ENCODE measurements at places on chromosomes 16 and 17.

DNA sequence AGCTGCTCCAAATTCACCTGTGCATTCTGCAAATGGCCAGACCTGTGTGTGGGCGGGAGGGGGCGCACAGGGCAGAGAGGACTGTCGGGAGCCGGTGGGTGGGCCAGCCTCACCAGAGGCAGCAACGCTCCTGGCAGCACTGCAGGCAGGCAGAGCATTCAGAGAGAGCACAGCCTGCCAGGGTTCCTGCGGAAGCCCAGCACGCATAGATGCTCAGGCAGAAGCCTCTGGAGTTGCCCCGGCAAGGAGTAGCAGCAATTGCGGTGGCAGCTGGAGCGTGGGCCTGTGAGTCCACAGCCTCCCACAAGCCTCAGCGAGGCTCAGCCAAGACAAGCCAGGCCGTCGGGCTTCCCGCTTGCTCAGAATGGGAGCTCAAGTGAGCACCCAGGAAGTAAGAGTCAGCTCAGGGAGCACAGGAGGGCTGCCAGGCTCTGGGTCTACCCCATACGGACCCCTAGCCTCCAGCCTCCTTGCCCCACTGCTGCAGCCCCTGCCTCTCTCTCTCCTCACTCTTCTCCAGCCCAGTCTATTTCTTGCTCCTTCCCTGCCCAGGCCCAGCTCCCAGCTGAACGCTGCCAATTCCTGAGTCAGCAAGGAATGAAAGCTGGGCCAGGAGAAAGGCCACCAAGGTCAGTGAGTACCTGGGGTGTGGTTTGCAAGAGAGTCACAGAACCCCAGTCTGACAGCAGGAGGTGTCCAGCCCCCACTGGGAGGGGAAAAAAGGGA is 9.6 kb downstream of the EMC6 start:
- DNase-seq, result no peak

GRCh38 chr17:77746896-77747554 is 211.5 kb upstream of the TNRC6C start:
- no peak for DNase-seq

GRCh38 chr17:76384987-76385891 is 830 bp downstream of the SPHK1 start:
- DNase-seq, result peak; percentile 68

DNA sequence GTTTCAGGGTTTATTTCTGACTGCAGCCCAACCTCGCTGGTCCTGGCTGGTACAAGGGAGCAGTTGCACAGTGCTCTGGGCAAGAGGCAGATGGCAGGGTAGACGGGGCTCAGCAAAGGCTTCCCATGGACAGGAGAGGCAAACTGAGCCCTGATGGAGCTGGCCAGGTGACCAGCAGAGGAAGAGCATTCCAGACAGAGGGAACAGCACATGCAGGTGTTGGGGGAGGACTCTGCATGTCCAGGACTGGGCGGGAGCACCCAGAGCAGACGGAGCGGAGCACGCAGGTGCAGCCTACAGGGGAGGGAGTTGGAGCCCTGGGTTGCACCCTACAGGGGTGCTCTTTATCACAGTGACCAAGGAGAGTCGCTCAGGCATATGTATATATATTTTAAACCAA is 285.3 kb downstream of the FOXL1 start:
- no peak for DNase-seq

DNA sequence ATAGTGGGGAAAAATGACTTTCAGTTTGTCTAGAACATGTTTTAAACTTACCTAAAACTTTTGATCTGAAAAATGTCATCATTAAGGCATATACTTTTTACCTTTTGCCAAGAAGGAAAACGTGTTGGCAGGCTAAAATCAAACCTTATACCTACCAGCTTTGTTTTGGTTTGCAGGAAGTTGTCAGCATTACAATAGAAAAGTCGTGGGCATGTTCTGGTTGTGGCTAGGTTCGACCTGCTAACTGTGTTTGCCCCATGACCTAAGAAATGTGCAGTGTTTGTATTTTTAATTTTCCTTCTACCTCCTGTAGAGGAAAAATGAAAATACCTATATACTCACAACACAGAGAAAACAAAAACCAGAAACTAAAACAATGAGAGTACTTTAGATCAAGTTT is 13.0 kb downstream of the SKAP1 start:
- DNase-seq, result no peak

GRCh38 chr16:9378876-9379275 is 287.4 kb downstream of the HAPSTR1 start:
- DNase-seq, result no peak

GRCh38 chr17:27523712-27524111 is 67.5 kb downstream of the KSR1 start:
- DNase-seq, result no peak

DNA sequence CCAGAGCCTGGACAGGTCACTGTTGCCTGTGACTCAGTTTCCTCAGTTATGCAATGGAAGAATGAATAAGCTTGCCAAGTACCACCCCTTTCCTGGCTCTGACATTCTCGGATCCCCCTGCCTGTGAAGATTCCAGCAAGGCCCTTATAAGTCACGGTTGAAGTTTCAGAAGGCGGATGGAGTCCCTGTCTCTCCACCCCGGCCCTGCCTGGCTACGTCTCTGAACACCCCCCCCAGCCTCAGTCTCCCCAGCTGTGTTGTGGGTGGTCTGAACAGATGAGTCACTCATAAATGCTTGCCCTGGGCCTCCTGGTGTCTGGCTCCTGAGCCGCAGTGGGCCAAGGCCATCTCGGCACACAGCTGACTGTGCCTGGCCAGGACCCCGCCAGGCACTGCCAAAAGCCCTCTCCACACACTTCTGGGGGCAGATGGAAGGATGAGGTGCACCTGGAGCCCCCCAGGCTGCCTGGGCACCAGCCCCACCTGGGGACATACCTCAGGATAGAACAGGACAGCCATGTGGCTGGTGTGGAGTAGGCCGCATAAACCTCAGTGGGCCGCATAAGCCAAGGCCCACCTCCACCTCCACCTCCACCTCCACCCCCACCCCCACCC is 15.4 kb downstream of the VASN start:
- DNase-seq, result no peak

DNA sequence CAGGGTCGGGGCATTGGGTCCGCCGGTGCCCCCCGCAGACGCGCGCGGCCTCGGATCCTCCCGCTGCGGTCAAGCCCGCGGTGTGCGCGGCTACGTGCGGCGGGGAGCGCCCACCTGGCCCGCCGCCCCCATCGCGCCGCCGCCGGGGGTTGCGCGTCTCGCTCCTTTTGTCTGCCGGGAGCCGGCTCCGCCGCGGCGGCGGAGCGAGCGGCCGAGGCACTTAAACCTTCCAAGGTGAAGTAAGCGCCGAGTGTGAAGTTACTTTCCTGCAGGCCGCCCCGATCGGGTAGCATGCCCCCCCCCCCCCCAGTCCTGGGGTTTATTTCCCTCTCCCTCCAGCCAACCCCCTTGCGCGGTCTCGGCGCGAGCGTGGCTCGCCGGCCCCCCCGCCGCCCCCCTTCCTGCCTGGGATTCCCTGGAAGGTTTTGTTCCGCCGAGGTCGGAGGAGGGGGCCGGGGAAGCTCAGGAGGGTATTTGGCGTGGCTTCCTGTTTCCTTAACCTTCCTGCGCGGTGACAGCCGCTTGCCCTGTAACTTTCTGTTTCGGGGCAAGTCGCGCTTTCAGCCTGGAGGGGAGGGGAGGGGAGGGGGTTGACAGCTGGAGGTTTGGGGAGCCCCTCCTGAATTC is 56.6 kb upstream of the GSE1 start:
- peak; percentile 68 for DNase-seq

DNA sequence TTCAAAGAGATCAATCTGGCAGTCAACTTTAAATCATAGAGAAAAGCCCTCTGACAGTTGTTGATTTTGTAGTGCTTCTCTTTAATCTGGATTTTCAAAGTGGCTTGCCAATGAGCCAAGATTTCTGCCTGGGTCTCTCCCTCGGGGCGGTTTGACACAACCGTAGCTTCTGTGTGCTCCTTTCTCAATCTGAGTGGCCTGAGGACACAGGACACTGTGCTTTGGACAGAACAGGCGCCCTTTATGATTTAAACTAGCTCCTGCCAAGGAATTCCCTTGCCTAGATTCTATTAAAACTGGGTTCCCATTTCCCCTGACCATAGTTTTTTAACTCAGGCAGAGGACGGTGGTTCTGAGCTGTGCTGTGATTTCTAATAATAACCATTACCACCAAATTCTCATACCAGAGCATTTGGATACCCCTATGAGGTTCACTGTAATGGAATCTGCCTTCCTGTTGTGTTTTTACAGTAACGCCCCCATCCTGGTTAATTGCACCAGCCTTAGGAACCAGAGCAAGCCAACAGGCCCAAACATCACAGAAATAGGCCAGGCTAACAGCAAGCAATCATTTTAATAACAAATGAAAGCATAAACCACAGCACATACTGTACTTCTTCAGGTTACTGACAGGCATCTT is 4.0 kb downstream of the ZFHX3 start:
- DNase-seq, result no peak

DNA sequence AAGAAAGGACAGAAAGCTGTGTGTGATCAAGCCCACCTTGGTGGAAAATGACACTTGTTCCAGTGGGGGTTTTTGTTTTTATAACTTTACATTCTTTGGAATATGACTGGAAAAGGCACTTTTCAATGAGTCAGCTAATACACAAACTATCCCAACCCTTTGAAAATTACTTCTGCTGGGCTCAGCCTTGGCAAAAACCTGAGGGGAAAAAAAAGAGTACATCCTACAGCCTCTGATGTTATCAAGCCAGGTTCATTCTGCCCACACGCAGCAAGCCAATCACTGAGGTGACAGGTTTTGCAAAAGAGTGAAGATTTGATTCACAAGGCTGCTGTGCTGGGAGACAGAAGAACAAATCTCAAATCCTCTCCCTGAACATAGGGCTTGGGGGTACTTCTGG is 484.5 kb upstream of the ERCC4 start:
- no peak for DNase-seq

DNA sequence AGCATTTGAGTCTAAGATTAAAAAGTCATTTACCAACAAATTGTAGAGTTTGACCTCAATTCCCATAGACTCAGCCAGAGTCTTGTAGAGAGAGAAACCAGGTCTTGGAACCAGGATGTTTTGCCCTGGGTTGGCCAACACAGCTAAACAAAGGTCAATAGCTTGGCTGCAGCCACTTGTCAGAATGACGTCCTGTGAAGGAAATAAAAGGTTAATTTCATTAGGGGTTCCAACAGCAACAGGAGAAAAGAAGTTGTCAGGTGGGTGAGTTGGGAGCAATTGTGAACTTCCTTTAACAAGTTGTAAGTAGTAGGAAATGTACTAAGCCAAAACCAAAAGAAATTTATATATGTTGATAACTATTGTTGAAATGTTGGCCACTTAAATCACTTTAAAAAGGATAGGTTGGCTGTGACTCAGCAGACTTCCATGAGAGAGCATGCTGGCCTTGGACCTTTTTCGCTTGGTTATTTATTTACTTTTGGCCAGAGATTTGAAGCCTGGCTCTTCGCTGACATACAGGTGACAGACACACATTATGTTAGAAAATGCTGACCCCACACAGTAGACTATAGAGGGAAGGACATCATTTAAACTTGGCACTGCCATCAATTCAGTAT is 4.3 kb downstream of the TAT start:
- no peak for DNase-seq

All from OCI-M1 (cell line).